Activated CD4-positive, alpha-beta T cell treated with anti-CD3 and anti-CD28 coated beads, Interleukin-2, amount 10 ng/mL, durations not matched to agents 7 days and 5 days (primary cell): ENCODE measurements at places on chromosomes 12 and 14. TPM values are rescaled to one million over a fixed set of nuclear protein-coding genes. Genes with fewer than 3 reads are reported as not detected.

- no peaks in the 10 kb centered on the region for H3K36me3 ChIP-seq
- H3K4me1 ChIP-seq, result no peaks in the 10 kb centered on the region
- no peaks in the 10 kb centered on the region for H3K27me3 ChIP-seq
- H3K27ac ChIP-seq, result no peak overlapping the region
- H3K4me3 ChIP-seq, result no peak overlapping the region
Observed at GRCh38 chr12:119476951-119477350, 116.6 kb upstream of the TMEM233 start.

DNA sequence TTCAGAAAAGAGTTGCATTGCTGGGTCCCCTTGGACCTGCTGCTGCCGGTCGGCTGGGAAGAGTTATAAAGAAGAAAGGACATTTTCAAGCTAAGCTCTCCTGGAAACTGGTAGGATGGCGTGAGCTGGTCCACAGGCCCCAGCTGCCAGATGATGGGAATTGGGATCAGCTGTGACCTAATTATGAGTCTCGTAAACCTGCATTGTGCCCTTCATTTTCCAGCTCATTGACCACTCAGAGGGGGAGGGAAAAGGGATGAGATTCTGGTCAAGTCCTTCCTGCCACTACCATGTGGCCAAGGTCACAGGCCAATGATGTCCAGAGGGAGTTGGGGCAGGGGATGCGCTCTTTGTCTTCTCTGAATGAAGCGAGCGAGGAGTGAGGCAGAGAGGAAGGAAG is 320.9 kb downstream of the NRXN3 start:
- no peak for DNase-seq
- H3K27ac ChIP-seq, result no peak overlapping the region
- H3K4me3 ChIP-seq, result no peak overlapping the region
- H3K4me1 ChIP-seq, result no peaks in the 10 kb centered on the region

DNA sequence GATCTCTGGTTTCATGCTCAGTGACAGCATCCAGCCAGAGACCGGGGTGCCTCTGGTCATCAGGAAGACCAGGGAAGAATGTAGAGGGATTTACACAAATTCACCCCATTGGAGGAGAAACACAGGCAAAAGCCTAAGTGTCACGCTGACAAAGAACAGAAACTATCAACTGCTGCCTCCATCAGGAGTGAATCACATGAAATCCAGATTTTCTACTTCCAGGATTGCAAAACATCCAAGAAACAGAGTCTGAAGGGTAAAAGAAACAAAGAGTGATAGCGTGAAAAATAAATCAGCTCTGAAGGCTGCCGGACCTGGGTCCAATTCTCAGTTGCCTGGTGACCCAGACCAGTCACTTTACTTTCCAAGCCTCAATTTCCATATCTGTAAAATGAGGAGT is 136.1 kb upstream of the MAP1LC3B2 start:
- no peaks in the 10 kb centered on the region for H3K4me1 ChIP-seq
- no peak overlapping the region for H3K4me3 ChIP-seq
- peaks cover 3% of the 10 kb centered on the region for H3K36me3 ChIP-seq
- H3K27me3 ChIP-seq, result no peaks in the 10 kb centered on the region

The NAV3 gene
- total RNA-seq, result not detected

The OVCH1 gene
- not detected for total RNA-seq
